Germinal center (tissue), 1 donor: ENCODE measurements at places on chromosomes 3 and 15.

DNA sequence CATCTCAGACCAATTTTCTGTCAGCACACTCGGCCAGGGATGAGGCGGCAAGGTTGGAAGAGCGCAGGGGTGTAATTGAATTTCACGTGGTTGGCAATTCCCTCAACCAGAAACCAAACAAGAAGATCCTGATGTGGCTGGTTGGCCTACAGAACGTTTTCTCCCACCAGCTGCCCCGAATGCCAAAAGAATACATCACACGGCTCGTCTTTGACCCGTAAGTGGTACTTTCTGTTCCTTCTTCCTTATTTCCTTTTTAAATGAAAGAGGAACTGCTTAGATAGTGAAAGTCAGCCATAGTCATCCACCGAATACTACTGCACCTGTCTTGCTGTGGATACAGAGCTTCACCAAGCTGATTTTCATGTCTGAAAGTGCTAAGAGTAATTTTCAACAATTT, 60.1 kb downstream of the SGO1 start:
- DNase-seq, result peak; percentile 81

- no peak for DNase-seq
Measured at GRCh38 chr3:189588475-189589178, 42.6 kb upstream of the TP63 start.

DNA sequence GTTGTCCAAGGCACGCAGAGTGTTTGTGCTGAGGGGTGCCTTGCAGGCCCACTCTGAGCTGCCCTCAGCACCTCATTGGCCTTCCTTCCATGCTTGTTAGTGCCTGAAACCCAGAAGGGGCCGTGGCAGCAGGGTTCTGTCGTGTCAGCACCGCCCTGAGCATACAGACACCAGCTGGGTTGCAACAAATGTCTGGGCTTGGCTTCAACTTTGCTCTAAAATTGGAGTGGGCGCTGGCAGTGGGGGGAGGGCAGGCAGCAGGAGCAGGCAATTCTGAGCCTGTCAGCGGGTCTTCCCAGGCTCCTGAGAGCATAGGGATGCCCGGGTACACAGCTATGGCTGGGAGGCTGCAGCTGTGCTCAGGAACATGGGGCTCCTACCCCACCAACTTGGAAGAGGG, 464.3 kb downstream of the EPHA3 start:
- no peak for DNase-seq

DNA sequence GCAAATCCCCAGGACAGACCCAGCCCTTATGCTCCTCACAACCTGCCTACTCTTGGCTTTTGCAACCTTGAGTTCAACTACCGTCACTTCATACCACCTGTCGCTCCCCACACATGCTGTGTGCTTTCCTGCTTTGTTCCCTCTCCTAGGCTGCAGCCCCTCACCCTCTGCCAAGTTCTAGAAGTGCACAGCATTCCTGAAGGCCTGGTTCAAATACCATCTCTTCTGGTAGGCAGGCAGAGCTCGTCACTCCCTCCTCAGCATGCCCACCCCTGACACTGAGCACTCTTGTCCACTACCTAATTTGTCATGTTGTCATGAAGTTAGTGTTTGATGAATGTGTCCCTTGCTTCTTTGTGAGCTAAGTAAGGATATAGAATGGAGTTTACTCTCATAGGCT, 129.6 kb downstream of the SEMA6D start:
- no peak for DNase-seq

DNA sequence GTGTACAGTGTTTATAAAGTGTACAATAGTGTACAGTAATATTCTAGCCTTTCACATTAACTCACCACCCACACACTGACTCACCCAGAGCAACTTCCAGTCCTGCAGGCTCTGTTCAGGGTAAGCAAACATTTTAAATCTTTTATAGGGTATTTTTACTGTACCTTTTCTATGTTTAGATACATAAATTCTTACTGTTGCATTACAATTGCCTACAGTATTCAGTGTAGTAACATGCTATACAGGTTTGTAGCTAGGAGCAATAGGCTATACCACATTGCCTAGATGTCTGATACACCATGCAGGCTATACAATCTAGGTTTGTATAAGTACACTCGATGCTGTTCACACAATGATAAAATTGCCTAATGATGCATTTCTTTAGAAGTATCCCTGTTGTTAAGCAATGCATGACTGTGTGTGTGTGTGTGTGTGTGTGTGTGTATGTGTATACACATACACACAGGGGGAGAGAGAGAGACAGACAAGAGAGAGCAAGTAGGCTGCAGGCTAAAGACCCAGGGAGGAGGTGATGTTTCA, 72.5 kb upstream of the PRR23C start:
- DNase-seq, result no peak

- no peak for DNase-seq
Measured at GRCh38 chr3:173663696-173664111, 266.2 kb downstream of the NLGN1 start.
